ENCODE measurements at places on chromosomes 5 and 9.

DNA sequence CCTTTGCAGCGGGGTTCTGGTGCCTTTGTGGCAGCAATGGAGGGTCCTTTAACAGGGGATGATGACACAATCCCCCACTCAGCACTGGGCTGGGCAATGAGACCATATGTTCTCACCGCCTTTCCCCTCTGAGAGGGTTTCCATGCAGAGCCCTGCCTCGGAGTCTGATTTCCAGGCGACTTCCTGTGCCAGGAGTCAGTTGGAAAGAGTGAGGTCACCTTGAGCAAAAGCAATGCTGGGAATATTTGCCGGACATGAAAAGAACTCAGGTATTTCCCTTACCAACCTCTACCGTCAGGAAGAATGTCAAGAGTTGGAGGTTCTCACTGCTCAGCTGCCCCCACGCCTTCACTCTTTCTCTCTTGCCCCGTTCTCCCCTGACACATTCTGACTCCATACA lies 284.2 kb upstream of the IRX1 start:
- DNase-seq = no peak

DNA sequence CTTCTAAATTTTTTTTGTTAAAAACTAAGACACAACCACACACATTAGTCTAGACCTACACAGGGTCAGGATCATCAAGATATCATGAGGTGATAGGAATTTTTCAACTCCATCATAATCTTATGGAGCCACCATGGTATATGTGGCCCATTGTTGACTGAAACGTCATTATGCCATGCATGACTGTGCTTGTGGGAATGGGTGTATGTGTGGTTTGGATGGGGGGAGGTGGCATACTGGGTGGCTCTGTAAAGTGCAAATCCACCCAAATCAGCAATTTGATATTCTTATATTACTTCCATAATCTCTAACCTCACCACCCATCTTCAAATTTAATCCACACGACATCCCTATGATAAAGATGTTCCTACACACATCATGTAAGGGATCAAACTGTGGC lies 21.0 kb downstream of the ADRB2 start:
- no peak for DNase-seq

DNA sequence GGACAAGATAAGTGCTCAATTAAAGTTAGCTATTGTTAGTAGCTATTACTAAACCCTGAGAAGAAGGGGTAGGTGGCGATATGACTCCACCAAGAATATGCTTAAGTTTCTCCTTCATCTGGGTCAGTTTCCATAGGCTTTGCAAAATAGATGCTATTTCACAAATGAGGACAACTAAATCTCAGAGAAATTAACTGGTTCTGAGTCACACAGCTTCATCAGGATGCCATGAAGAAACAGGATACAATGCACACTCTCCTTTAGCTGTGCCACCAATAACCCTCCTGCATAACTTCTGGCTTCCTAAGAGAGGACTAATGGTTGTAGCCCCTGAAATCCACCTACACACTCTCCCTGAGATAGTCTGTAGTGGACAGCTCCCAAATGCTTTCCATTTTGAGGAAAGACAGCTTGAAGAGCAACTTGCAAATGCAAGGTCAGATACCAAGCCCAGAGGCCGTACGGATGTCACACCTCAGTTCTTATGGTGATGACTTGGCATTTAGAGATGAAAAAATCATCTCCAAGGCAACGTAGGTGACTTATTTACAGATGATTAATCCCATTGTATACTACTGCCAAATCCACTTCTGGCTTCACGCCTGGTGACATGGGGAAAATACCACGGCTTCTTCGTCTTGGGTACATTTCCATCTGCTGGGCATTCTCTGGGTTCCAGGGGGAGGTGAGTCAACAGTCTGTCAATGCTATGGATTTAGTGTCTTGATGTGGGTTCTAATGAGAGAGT lies 251.4 kb upstream of the IL12B start:
- no peak for DNase-seq

DNA sequence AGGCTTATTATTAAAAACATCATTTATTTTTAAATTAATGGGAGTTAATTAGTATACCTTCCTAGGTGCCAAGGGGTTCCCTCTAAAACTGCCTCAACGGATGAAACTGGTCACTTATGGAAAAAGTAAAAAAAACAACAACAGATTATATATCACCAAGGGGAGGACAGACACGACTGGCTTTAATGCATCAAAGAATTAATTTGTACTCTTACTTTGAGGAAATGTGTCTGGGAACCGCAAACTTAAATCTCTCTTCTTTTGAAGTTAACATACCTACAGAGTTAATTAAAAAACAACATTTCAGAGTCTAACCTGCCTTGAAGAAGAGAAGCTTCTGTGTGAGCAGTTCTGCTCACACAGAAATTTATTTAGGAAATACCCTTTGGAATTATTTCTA lies 354.6 kb downstream of the LRRC70 start:
- no peak for DNase-seq

DNA sequence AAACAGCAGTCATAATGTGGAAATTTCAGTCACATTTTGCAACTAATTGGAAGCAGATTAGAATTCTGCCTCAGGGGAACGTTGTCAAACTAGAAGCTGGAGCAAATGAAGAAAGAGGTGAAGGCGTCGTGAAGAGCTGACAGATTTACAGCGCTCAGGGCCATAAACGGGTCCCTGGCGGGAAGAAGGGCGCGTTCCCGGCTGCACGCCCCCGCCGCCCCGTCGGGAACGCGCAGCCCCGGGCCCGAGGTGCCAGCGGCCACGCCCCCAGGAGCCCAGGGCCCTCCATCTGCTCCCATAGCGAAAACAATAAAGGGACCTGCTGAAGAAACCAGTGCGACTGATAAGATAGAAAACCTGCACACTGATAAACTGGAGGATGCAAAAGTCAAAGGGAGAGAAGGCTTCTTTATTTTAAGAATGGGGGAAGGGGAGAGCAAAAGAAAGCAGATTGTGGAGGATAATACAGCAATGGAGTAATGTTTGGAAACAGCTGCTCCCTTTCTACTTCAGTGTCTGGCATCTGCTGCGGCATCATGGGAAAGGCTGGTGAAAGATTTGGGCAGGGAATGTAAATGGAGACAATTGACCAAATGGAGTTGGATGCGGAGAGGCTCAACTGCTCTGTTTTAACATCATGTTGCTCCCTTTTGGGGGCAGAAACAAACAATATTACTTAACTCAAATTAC lies 11.1 kb downstream of the ZNF608 start:
- no peak for DNase-seq

GRCh38 chr5:45335978-45336377 lies 360.2 kb downstream of the HCN1 start:
- DNase-seq = no peak

DNA sequence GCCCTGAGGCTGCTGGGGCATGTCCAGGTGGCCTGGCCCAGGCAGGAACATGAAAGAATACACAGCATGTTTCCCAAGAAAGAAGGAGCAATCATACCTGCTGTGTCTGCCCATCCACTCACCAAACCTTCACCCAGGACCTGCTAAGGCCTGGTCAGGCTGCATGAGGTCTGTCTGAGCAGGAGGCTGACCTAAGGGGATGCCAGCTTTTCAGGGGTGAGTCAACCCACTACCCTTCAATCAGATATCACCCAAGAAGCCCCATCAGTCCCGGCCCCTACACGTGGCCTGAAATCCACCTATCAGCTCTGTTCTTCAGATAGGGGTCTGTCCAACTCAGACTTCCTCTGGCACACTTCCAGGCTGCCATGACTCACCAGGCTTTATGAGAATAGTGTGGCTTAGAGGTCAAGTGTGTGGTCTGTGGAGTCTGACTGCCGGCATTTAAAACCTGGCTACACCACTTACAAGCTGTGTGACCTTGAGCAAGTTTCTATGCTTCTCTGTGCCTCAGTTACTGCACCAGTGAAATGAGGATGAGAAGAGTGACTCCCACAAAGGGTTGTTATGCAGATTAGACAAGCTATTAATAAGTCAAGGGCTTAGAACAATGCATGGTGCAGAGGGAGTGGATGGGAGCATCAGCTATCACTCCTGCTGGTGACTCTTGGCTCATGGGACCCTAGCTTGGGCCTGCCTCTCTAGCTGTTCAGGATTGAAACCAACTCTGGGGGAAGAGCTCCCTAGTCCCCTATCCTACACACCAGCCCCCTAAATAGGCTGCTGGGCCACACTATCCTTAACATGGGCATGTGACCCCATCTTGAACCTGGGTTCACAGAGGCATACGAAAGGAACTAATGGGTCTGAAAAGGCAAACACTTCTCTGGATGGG lies 130.3 kb downstream of the PAX5 start:
- no peak for DNase-seq

All from CD4-positive, alpha-beta T cell treated with Interleukin-17A for 1 hour (primary cell).